Cerebellum (tissue), 4 donors: ENCODE measurements at places on chromosomes 4 and X. TPM values are rescaled to one million over a fixed set of nuclear protein-coding genes. Genes with fewer than 3 reads are reported as not detected.

DNA sequence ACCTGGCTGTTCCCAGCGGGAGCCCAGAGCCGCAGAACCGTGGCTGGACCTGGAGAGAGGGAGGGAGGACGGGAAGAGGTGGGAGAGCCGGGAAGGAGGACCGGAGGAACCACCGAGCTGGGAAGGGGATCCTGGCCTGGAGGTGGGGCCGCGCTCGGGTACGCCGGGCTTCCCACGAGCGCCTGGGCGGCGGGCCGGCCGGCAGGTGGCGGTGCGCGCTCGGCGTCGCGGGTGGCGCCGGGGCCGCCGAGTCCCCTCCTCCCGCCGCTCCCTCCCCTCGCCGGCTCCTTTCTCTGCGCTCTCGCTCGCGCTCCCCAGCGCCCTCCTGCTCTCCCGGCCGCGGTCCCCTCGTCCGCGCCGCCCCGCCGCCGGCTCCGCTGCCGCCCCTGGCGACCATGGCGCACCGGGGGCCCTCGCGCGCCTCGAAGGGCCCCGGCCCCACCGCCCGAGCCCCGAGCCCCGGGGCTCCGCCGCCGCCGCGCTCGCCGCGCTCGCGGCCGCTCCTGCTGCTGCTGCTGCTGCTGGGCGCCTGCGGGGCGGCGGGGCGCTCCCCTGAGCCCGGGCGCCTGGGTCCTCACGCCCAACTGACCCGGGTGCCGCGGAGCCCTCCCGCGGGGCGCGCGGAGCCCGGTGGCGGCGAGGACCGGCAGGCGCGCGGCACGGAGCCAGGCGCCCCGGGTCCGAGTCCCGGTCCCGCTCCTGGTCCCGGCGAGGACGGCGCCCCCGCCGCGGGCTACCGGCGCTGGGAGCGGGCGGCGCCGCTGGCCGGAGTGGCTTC, at the start of gene SORCS2:
TSS of gene SORCS2 (plus strand) at position 287 of the 778 bp plus-strand sequence.
- peak; percentile 82 for DNase-seq

- DNase-seq, result no peak
These were observed 1451.0 kb upstream of the IGFBP7 start for GRCh38 chr4:58561170-58561569.

DNA sequence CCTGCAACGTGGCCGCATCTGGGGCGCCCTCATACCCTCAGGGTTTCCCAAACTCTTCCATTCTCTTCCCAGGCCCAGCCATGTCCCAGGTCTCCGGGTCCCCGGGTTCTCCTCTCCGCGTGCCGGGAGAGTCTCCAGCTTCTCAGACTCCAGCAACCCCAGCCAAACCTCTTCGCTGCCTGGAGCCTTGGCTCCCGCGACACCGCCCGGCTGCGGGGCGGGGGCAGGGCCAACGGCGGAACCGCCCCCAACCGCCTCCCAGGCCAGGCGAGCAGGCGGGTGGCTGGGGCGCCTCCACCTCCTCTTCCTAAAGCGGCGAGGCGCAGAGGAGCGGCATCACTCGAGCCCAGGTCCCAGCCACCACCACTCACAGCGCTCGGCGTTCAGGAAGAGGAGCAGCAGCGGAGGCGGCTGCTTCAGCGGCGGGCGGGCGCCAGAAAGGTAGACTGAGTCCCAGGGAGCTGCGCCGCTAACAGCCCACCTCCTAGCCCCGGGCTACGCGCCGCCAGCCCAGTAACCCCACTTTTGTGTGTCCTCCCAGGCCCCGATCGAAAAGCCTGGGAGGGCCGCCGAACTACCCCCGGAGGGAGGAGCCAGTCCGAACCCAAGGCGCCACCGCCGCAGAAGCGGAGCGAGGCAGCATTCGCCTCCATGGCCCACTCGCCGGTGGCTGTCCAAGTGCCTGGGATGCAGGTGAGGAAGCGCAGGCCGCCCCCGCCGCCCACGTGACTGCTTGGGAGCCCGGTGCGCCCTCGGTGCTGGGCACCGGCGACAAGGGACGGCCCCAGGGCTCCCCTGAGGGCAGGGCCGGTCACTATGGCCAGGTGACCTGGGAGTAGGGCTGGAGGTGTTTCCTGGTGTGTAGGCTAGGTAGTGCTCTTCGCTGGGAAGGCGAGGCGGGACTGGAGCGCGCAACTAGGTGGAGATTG, at the start of gene STK26:
TSS of gene STK26 (plus strand) at position 336 of the 929 bp plus-strand sequence. CDS start at position 652, 316 bp downstream.
- peak; percentile 65 for DNase-seq

- DNase-seq, result no peak
These were observed 92.6 kb downstream of the IL13RA2 start for GRCh38 chrX:114924856-114925255.

GRCh38 chr4:76997532-76997931, 48.0 kb downstream of the SEPTIN11 start:
- DNase-seq, result peak; percentile 14

DNA sequence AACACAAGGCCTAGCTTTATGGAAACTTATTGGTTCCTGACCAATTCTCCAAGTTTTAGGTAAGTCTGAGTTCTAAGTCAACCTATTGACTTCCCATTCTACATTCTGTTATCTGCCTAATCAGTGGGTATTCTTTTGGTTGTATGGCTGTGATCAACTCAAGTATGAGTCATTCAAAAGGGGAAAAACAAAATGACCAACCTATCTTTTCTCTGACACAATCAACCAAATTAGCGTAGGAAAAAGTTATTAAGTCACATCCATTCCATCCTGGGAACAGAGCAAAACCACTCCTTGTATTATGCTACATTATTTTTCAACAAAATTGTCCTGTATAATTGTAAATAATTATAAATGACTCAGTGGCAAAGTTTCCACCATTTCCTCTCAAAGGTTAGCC, 136.2 kb downstream of the SHROOM4 start:
- no peak for DNase-seq

DNA sequence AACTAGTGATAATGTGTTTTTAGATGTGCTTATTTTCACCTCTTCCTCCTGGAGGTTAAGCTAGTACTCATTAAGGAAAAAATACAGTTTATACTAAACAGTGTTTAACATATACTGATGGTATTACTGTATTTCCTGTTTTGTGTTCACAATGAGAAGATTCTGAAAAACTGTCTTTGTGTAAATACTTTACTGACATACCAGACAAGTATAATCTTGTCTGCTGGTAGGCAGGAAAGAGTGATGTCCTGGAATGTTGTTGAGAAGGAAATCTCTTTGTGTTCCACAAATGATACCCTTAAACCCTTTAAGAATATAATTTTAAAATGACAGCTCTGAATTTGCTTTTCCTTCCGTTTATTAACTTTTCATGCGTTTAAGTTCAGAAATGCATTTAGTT, 205.5 kb upstream of the NUDT6 start:
- no peak for DNase-seq

The EDA gene
- total RNA-seq, result 4.8 TPM

- DNase-seq, result no peak
These were observed 8.9 kb upstream of the RUFY3 start for GRCh38 chr4:70712604-70713452.

The GNRHR gene
- total RNA-seq, result not detected

The CSAG1 gene
- not detected for total RNA-seq

DNA sequence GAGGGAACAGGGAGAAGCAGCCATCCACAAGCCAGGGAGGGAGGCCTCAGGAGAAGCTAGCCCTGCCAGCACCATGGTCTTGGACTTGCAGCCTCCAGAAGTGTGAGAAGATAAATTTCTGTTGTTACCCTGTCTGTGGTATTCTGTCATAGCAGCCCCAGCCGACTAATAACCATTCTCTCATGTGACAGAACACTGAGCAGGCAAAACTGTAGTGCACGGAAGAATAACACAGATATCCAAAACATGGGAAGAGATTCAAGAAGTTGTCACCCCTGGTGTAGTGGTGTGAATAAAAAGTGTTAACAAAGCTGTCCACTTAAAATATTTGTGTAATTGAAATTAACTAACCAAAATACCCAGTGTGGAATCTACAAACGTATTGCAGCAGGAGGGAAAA, 265.0 kb downstream of the ARHGAP10 start:
- DNase-seq, result no peak

DNA sequence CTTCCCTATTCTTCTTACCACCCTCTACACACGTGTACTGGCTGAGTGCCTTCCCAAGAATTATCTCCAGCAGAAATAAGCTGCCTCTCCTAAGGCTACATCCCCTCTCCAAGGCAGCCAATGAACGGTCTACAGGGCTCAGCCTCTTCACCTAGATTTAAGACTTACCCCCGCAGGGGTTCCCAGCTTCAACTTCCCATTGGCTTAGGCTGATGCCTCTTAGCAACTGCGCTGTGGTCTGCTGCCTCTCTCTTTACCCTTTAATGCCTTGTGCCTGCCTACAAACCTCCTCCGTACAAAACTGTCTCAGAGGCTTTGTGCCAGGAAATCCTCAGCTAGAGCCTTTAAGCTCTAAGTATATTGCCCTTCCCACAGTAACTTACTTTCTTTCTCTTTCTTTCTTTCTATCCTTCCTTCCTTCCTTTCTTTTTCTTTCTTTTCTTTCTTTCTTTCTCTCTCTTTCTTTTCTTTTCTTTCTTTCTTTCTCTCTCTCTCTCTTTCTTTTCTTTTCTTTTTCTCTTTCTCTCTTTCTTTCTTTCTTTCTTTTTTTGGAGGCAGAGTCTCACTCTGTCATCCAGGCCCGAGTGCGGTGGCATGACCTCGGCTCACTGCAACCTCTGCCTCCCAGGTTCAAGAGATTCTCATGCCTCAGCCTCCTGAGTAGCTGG, 15.1 kb upstream of the PIGA start:
- no peak for DNase-seq

GRCh38 chr4:138647433-138647832, 368.1 kb upstream of the NOCT start:
- no peak for DNase-seq

DNA sequence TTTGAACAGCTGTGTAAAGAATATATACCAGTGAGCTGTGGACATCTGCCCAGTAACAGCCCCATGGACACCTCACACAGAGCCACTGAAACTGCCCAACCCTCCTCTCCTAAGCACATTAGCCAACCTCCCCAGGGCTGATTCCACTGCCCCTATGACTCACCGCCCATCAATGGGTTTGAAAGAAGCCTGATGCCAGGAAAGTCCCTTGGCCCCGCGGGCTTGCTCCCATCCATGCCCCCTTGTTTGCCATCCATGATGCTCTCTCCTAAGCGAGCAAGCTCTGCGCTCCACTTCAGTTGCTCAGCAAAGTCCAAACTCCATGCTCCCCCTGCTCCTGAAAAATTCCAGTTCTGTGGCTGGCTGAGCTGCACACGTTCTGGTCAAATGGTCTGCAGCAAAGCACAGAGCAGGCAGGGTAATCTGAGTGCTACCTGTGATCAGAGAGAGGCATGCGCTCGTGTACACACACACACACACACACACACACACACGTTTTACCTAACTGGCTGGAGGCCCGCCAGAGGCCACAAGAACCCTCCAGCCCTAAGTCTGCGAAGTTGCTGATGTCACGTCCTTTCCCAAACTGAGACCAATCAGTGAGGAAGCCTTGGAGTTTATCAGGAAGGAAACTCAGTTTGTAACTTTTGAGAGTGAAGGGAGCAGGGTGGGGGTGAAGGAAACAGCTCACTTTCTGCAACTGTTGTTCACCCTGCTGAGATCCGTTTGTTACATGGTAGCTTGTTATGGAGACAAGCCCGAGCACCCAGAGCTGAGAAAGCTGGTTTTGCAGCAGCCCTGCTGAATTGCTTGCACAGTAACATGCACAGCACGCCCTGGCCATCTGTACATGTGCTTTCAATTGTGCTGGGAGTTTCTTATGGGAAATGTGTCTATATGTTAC, at the start of gene ASB9:
TSS of gene ASB9 (minus strand) at position 466 of the 904 bp plus-strand sequence. CDS start at position 257, 209 bp downstream.
- no peak for DNase-seq

The GAB1 gene
- 65.7 TPM for total RNA-seq

DNA sequence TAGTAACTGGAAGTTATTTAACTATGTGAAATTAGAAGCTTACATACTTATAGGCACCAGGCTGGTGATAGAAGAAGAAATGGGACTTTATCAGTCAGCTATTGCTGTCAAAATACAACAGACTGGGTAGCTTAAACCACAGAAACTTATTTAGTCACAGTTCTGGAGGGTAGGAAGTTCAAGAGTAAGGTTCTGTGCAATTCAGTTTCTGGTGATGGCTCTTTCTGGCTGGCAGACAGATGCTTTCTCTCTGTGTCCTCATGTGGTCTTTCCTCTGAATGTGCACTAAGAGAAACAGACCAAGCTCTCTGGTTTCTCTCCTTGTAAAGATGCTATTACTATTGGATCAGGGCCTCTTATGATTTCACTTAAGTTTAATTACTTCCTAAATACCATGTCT, 92.1 kb upstream of the ANKRD50 start:
- DNase-seq, result no peak

GRCh38 chr4:184147858-184148737, 69.6 kb downstream of the ENPP6 start:
- no peak for DNase-seq

The WDFY3 gene
- 254 TPM for total RNA-seq

The ZNF157 gene
- 5.4 TPM for total RNA-seq

- DNase-seq, result no peak
These were observed 112.7 kb upstream of the PTPN13 start for GRCh38 chr4:86481440-86481839.

DNA sequence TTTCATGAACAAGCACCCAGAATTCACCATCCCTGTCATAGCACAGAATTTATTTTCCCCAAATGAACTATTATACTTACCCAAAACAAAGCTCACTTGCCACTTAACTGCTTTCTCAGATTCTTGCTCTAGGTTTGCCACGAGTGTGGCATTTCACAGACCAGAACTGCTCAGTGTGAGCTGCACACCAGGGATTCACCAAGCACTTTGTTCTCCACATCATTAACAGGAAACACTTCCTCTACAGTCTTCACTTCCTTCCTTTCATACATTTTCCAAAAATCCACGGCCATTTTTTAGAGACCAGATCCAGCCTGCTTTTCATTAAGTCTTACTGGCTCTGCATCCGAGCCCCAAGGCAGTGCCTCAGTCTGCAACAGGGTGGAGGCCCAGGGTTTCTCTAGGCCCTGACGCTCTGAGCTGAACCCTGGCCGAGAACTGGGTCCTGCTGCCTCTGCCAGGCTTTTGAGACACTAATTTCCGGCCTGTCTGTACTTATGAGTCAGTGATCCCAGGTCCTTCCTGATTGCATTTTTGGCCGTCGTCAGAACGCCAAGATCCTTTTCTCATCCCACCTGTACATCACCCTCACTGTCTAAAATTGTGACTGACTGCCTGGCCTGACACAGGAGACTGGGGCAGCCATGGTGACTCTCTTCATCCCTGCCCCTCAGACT, 67.6 kb upstream of the MTNR1A start:
- peak; percentile 5 for DNase-seq

The RBMXL3 gene
- not detected for total RNA-seq

- no peak for DNase-seq
These were observed 15.2 kb downstream of the SEPTIN11 start for GRCh38 chr4:76964769-76965168.

DNA sequence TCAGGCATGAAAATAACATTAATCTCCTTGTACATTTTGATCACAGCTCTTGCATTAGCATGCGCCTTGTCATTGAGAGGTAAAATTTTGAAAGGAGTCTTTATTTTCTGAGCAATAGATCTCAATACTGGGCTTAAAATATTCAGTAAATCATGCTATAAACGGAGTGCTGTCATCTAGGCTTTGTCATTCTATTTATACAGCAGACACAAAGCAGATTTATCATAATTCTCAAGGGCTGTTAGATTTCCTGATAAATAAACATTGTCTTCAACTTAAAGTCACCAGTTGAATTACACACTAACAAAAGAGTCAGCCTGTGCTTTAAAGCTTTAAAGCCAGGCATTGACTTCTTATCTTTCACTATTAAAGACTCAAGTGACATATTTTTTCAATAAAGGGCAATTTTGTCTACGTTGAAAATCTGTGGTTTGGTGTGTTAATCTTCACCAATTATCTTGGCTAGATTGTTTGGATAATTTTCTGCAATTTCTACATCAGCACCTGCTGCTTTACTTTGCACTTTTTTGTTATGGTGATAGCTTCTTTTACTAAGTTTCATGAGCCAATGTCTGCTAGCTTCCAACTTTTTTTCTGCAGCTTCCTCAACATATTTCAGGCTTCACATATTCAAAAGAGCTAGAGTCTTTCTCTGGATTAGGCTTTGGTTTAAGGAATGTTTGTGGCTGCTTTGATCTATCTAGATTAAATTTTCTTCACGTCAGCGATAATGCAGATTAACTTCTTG, 27.9 kb upstream of the UGT2B4 start:
- DNase-seq, result no peak
